ENCODE measurements at places on chromosomes 13 and 19.
A peak's percentile ranks its signal among the peaks of the same experiment; 100 is the strongest.

DNA sequence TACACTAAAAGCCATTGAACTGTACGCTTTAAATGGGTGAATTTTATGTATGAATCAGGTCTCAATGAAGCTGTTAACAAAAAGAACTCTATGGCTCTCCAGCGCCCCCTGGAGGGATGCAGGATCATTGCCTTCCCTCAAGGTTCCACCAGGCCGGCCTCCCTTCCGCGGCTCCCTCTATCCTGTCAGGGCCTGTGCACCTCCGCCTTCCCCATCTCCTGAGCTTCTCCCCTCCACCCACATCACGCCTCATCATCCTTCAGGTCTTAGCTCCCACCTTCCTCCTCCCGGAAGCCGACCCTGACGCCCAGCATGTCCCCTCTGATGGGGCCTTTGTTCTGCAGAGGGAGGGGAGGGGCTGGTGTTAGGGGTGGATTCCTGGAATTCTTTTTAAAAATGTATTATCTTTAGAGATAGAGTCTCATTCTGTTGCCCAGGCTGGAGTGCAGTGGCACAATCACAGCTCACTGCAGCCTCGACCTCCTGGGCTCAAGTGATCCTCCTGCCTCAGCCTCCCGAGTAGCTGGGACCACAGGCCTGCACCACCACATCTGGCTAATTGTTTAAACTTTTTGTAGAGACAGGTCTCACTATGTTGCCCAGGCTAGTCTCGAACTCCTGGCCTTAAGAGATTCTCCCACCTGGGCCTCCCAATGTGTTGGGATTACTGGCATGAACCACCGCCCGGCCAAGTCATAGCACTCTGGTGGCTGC, 27.7 kb downstream of the MEIS3 start:
- peak; percentile 90 for DNase-seq

DNA sequence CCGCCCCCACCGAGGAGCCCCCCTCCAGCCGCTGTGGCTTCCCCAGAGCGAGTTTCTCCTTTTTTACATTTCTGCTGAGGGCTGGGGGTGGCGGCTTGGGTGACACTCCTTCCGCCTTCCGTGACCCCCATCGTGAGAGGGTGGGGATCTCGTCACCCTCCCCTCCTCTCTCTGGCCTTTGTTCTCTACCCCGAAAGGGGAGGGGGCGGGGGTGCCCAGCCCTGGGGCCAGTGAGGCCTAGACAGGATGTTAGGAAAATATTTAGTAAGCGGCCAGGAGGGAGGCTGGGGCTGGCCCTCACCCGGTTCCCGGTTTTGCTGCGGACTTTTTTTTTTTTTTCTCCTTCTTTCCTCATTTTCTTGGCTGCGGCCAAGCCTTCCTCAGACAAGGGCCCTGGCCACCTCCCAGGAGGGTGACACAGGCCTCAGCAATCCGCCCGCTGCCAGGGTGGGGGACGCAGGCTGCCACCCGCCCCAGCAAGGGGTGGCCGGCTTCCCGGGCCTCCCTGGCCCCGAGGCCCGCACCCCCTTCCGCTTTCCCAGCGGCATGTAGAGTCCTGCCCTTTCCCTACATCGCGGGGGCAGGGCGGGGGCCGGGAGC, 3.9 kb downstream of the MIDN start:
- DNase-seq = peak; percentile 95

GRCh38 chr19:7670790-7671189, 1.9 kb downstream of the RETN start:
- no peak for DNase-seq

DNA sequence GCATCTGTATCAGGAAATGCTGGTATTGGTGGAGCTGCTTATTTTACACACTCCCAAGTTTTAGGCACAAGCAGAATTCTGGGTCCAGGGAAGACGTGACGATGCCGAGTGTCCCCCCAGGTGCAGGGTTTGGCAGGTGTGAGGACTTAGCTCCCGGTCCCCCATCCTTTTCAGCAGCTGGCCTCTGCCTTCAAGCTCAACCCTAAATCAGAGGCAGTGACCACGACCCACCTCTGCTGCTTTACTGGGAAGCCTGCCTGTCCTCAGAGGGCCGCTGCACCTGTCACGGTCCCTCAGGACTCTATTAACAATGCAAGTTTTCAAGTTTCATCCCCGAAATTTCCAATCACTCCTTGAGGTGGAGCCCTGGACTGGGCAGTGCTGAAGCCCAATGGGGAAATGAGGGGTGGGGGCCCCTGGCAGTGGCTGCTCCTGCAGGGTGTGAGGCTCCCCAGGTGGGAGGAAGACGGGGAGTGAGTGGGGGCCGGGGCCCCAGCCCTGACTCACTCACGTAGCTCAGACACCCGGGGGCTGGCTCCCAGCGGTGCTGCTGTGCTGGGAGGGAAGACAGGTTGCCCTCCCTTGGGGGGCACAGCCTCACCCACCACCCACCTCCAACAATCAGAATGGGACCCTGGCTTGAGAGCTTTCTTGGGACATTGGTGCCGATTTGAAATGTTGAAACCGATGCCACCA, 92.6 kb upstream of the MCF2L start:
- DNase-seq = no peak

DNA sequence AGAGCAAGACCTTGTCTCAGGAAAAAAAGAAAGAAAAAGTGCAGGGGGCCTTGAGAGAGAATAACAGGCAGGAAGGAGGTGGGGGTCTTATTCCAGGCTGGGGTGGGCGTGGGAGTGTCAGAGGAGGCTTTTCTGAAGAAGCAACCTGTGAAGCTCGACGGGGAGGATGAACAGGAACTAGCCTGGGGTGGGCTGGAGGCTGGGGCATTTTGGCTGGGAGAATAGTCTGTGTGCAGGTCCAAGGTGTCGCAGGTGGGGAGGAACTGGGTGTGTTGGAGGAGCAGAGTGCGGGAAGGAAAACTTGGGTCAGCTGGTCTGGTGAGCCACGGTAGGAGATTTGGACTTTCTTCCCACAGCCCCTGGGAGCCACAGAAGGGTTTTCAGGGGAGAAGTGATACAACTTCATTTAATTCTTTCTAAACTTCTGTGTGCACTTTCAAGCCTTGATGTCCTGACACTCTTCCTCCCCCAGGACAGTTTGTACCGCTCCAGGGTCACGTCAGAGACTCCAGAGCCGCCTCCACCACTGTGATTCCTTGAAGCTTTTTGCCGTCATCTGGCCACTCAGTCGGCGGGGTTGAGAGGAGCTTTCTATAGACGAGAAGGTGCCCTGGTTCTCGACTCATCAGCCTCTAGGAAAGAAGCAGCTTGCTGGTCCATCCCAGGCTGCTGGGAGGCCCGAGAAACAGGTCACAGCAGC, 138.7 kb downstream of the SIPA1L3 start:
- DNase-seq = no peak

DNA sequence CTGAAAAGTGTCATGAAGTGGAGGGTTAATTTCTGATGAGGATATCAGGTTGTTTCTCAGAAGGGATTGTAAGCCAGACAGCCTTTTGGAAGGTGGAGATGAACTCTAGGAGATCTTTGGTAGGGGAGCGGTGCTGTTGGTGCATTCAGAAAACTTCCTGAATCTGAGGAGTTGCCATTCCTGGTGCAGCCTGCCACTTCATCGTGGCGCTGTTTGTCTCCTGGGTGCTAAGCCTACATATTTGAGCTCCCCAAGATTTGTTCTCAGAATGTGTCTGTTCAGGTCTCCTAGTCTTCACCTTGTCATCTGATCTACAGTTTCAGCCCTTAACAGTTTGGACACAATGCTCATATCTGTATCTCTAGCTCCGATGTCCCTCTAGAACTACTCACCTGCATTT, 285.6 kb downstream of the MTUS2 start:
- DNase-seq = peak; percentile 7

GRCh38 chr19:1904860-1905109, 414 bp upstream of the ADAT3 start:
- no peak for DNase-seq

- no peak for DNase-seq
Observed at GRCh38 chr13:29564373-29564772, 31.1 kb downstream of the SLC7A1 start.

DNA sequence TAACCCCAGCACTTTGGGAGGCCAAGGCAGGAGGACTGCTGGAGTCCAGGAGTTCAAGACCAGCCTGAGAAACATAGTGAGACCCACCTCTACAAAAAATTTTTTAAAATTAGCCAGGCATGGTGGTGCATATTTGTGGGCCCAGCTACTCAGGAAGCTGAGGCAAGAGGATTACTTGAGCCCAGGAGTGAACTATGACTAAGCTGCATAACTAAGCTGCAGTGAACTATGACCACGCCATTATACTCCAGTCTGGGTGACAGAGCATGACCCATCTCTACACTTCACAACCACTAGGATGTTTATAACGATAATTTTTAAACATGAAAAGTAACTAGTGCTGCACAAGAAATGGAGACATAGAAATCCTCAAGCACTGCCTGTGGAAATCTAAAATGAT, 352.7 kb upstream of the SGCG start:
- no peak for DNase-seq

- no peak for DNase-seq
Observed at GRCh38 chr13:44429311-44429710, 55.7 kb downstream of the SERP2 start.

DNA sequence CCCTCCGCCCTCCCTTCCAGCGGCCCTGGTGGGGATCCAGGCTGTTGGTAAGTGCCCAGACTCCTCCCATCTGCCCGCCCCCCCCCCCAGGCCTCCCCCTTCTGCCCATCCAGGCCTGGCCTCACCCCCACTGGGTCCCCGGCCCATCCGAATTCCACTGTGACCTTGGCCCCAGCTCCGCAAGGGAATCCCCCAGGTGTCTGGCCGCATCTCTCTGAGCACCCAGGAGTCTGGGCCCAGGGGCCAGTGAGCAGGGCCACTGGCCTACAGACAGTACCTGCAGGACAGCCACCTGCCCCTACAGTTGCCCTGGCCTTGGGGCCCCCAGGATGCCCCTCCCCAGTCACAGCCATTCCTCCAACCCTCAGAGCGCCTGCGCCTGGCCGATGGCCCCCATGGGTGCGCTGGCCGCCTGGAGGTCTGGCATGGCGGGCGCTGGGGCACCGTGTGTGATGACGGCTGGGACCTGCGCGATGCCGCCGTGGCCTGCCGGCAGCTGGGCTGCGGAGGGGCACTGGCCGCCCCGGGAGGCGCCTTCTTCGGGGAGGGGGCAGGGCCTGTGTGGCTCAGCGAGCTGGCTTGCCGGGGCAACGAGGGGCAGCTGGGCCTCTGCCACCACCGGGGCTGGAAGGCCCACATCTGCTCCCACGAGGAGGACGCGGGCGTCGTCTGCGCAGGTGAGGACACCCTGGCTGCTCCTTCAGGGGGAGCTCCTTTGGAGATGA, 912 bp downstream of the SSC5D start:
- no peak for DNase-seq

- DNase-seq = no peak
Observed at GRCh38 chr19:38036707-38037611, 130.0 kb downstream of the SIPA1L3 start.

- DNase-seq = peak; percentile 90
Observed at GRCh38 chr19:50414864-50415660, 3.7 kb upstream of the SPIB start.

DNA sequence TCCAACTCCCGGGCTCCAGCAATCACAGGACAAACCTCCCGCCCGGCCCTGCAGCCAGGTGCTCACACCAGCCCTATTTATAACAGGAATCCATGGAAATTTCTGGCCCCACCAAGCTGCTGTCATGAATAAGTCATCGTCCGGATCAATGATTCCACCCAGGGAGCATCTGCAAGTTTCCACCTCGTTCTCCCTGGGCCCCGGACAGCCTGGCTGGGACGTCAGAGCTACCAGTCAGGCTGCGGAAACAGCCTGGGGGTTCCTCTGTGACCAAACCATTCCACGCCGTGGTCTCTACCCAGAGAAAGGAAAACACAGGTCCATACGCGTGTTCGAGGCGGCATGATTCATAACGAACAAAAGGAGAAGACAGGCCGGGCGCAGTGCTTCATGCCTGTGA, 20.7 kb upstream of the PTBP1 start:
- DNase-seq = no peak

DNA sequence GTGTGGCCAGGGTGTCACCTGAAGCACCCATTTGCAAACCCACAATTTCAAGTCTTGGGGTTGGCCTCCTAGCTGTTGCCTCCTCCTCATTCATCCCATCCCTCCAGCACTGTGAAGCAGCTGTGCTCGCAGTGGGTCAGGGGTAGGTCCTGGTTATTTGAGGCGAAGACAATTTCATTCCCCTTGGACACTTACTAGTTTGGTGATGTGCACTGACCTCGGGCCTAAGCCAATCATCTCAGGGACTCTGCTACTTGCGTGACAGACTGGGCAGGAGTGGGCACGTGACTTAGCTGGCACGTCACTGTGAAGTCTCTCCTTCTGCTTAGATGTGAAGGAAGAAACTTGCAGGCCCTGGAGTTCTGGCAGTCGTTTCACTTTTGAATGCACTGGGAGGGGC, 3.5 kb upstream of the ATP11A start:
- no peak for DNase-seq

GRCh38 chr13:41065078-41065477, 3.8 kb downstream of the WBP4 start:
- DNase-seq = peak; percentile 35

DNA sequence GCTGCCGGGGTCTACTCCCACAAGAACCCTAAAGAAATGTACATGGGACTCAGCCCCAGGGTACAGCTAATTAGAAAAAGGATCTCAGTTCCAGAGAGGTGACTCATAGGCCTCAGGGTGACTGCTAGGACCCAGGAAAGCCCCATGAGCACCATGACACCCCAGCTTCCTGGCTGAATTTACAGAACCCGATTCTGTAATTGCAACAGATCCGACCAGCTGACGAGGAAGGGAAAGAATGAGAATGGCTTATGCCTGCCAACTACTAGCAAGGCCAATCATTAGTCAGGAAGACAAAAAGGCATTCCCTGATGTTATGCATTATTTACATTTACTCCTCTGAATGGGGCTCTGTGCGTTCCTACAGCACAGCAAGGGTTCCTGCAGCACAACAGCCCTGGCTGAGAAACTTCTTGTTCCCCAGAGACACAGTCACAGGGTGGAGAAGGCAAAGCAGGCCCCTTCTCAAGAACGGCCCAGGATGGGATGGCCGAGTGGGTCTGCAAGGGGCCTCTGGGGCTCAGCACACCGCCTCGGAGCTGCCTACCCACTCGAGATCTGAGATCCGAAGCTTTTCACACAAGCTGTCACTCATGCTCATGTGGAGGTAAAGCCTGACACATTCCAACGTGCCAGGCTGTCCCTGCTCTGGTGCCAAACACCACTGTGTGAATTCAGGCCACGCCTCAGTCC, 27.2 kb downstream of the PBX4 start:
- no peak for DNase-seq
